ENCODE measurements at places on chromosomes 16 and 17.
A peak's percentile ranks its signal among the peaks of the same experiment; 100 is the strongest.

DNA sequence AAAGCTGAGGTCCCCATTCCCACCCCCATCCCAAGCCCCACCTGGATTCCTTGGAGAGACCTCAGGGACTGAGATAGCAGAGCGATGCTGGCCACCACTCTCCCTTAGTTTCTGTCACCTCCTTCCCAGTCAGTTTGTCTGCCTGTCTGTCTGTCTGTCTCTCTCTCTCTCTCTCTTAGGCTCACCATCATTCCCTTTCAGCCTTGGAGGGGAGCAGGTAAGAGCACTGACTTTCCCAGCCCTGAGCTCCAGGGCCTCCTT, 5.9 kb downstream of the CD300LB start:
- no peak for DNase-seq

DNA sequence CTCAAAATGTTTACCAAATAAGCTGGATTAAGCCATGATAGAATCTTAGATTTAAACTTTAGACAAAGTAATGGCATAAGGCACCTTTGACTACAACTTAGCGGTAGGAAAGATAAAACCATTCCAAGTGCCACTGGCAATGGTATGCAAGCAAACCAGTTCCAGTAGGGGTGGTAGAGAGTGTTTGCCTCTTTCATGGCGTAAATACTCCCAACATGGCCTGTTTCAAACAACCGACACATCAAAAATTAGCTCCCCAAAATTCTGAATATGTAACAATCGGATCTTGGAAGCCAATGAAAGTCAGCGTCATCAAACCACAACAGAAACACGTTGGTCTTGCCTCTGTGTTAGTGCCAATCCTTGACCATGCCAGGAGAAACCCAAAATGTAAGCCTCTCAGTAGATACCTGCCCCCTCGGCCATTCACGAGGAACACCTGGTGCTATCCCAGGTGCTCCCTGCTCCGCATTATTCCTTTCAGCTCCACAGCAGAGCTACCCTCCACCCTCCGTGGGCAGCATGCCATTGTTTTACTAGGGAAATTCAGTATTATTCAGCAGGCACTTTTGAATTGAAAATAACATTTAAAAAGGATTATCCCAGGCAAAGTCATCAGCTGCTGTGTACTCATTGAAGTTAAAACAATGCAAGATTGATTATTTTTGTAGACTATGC, 307.8 kb upstream of the CDH11 start:
- DNase-seq = no peak

GRCh38 chr17:50117202-50118051, 12.5 kb downstream of the SAMD14 start:
- peak; percentile 69 for DNase-seq

- no peak for DNase-seq
These were observed 33.1 kb downstream of the LGALS9 start for GRCh38 chr17:27663936-27664605.

DNA sequence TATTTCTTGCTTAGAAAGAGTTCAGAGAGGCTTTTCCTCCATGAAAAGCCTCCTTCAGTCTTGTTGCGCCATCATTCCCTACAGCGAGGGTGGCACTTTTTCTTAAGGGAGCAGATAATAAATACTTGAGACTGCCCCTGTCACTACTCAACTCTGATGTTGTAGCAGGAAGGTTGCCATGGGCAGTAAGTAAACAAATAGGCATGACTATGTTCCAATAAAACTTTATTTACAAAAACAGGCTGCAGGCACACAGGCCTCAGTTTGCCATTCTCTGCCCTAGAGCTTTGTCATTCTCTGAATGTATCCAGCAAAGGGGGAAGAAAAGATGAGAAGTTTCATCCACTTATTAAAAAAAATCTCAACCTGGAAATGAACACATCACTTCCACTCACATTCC, 60.4 kb downstream of the MYOCD start:
- DNase-seq = no peak

- no peak for DNase-seq
These were observed 784.1 kb upstream of the RBFOX1 start for GRCh38 chr16:6548507-6548906.

GRCh38 chr16:81520560-81521135, 76.0 kb downstream of the CMIP start:
- no peak for DNase-seq

- DNase-seq = peak; percentile 22
These were observed 1.7 kb downstream of the METRNL start for GRCh38 chr17:83080858-83081683.

GRCh38 chr17:7176841-7177190, 2.4 kb downstream of the ASGR1 start:
- DNase-seq = no peak

DNA sequence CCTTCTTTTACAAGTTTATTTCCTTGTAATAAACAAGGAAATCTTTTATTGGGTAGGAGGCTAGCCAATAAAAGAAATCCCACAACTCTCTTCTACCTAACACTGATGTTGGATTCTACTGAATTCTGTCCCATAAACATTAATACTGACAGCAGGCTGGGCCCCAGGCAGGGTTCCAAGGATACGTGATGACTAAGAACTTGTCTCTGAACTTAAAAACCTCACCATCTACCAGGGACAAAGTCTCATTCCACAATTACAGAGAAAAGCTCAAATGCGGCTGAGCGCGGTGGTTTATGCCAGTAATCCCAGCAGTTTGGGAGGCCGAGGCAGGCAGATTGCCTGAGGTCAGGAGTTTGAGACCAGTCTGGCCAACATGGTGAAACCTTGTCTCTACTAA, 64.9 kb downstream of the ARHGAP17 start:
- no peak for DNase-seq

DNA sequence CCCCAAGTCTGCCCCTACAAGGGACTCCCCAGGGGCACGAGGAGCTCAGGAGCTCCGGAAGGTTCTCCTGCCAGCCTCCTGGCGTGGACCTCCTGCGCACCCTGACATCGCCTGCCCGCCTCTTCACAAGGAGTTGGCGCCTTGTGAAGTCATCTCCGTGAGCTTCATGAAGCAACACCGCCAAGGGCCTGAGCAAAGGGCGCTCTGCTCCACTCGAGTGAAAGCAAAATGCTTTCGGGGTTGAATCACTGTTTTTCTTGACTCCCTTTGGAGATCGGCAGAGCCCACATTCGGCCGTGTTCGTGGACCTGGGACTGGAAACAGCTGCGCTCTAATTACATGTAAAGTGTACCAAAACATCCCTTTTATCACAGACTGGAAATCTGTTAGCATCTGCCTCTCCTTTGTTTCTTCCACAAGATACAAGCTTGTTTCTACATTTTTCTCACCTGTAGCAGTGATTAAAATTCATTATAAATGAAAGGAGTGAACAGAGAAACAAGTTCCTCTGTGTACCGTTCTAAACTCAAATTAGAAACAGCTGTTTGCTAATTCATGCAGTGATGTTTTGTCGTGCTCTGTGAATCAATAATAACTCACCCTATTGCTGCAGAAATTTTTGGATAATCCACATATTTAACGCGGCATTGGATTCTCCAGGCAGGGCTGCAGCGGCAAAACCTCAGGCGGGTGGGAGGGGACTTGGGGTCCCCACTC, 203.3 kb downstream of the ZNF423 start:
- no peak for DNase-seq

- no peak for DNase-seq
These were observed 11.3 kb downstream of the ASGR1 start for GRCh38 chr17:7167832-7168231.

DNA sequence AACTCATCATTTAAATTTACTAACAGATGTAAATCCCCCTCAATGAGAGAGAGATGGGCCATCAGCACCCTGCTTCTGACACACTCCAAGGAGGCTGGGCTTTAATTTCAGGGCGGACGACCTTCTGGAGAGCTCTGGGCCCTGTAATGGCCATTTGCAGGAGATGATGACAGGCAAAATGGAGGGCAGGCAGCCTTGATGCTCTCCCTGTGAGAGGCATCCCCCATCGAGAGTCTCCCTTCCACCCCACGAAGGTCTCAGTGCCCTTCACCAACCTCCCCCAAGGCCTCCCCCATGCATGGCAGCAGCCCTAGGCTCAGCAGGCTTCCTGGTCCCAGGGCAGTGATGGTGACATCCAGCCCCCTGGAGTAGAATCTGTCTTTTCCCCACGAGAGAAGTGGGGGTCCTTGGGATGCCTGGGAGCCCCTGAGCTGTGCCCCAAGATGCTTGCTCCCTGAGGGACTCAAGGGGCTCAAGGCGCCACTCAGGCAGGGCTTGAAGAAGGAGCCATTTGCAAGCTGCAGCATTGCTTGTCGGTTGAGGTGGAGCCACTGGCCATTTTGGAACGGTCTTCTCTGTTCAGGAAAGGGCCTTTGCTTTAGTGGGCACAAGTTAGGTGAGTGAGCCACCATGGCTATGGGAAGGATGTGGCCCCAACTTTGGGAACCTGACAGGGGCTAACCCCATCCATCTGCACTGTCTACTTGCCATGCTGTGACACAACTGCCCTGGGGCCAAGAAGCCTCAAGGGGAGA, 82.6 kb downstream of the C16orf78 start:
- DNase-seq = no peak

DNA sequence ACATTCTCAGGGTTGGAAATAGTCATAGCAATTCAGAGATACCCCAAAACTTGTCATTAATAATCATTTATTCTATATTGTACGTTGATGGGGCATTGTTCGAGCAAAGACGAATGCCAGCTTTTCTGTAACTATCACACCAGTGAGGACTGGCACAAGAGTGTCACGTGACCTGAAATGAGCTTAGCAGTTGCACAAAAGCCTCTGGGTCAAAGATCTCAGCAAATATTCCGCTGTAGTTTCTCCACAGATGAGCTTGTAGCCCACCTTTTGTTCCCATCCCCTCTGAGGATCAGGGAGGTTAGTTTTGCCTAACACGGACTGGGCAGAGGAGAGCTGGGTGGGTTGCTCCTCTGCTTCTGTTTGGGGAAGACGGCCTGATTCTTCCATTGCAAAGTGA, 18.2 kb downstream of the IRX3 start:
- DNase-seq = no peak

DNA sequence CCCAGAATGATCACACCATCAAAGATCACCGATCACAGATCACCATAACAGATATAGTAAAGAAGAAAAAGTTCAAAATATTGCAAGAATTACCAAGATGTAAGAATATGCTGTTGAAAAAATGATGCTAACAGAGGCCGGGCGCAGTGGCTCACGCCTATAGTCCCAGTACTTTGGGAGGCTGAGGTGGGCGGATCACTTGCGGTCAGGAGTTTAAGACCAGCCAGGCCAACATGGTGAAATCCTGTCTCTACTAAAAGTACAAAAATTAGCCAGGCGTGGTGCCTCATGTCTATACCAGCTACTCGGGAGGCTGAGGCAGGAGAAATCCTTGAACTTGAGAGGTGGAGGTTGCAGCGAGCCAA, 53.2 kb downstream of the CPPED1 start:
- peak; percentile 51 for DNase-seq

DNA sequence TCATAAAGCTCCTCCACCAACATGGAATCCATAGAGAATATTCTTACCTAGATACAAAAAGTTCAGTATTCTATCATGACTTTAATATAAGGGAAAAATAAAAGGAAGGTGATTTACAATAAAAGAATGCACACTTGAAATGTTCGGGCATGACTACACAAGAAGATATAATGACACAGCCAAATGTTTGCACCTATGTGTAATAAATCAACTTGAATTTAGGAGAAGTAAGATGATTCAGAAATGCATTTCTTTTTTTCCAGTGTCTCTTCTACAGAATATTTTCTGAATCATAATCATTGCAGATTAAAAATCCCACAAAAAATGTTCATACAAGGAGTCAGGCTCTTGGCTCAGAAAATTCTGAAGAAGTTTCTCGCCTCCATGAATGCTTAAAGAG, 404.0 kb upstream of the HSBP1 start:
- DNase-seq = no peak

DNA sequence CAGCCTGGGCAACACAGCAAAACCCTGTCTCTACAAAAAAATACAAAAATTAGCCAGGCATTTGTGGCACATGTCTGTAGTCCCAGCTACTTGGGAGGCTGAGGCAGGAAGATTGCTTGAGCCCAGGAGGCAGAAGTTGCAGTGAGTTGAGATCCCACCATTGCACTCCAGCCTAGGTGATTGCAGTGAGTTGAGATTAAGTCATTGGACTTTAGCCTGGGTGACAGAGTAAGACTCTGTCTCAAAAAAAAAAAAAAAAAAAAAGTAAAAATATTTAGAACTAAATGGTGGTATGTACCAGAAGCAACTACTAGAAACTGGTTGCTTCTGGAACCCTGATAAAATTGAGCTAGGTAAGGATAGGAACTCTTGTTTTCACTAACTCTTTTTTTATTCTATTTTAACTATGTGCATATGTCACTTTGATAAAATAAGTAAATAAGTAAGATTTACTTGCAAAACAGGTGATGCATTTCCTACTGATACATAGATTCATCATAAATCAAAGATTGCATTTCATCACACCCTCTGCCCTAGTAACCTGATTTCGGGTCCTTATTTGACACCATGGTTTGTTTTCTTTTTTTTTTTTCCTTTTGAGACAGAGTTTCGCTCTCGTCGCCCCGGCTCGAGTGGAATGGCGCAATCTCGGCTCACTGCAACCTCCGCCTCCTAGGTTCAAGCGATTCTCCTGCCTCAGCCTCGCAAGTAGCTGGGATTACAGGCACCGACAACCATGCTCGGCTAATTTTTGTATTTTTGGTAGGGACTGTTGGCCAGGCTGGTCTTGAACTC, 66.0 kb downstream of the USP32 start:
- DNase-seq = no peak

DNA sequence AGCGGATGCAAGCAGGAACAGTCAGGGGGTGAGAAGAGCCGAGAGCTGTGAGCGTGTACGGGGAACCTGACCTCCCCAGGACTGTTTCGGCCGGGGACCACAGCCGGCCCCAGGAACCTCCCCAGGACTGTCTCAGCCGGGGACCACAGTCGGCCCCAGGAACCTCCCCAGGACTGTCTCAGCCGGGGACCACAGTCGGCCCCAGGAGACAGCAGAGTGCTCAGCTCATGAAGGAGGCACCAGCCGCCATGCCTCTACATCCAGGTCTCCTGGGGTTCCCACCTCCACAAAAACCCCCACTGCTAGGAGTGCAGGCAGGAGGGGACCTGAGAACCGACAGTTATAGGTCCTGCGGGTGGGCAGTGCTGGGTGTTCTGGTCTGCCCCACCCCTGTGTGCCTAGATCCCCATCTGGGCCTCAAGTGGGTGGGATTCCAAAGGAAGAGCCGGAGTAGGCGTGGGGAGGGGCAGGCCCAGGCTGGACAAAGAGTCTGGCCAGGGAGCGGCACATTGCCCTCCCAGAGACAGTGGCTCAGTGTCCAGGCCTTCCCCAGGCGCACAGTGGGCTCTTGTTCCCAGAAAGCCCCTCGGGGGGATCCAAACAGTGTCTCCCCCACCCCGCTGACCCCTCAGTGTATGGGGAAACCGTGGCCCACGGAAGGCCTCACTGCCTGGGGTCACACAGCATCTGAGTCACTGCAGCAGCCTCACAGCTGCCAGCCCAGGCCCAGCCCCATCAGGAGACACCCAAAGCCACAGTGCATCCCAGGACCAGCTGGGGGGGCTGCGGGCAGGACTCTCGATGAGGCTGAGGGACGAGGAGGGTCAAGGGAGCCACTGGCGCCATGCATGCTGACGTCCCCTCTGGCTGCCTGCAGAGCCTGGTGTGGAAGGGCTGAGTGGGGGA, 4.3 kb downstream of the RHBDF1 start:
- no peak for DNase-seq
